ENCODE measurements at places on chromosomes 13 and 19.
A peak's percentile ranks its signal among the peaks of the same experiment; 100 is the strongest.

DNA sequence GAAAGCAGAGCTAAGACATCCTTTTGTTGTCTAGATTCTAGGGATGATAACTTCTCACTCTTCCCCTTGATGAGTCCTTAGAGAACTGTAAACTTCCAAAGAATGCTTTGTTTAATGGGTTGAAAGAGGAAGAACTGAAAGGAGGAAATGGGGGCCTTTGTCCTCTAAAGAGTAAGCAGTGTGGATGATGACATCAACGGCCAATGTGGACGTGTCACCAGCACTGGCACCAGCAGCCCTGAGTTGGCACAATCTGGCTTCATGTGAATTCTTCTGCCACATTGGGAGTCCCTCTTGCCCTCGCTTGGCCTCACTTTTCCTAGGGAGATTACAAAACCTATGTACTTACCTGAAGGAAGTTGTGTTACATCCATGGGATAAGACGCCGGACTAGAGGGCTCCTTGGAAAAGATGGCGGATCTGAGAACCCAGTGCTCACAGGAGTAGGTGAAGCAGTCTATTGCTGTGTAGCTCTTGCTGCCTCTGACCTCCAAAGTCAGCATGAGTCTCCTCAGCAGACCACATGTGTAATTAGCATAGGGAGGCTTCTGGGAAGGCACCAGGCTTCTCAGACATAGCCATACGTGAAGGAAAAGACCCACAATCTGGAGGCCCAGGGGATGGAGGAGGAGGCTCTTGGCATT lies 62.8 kb downstream of the RGCC start:
- no peak for DNase-seq

GRCh38 chr19:18439910-18440237 lies 1.9 kb upstream of the ISYNA1 start:
- DNase-seq = no peak

GRCh38 chr19:38361633-38362075 lies 12.7 kb upstream of the PSMD8 start:
- peak; percentile 66 for DNase-seq

GRCh38 chr19:10454267-10454666 lies 33.9 kb downstream of the PDE4A start:
- DNase-seq = no peak

- no peak for DNase-seq
These were observed 297.2 kb downstream of the DCT start for GRCh38 chr13:94182185-94182761.

- DNase-seq = no peak
These were observed 619 bp upstream of the EXOC3L2 start for GRCh38 chr19:45245826-45246225.

DNA sequence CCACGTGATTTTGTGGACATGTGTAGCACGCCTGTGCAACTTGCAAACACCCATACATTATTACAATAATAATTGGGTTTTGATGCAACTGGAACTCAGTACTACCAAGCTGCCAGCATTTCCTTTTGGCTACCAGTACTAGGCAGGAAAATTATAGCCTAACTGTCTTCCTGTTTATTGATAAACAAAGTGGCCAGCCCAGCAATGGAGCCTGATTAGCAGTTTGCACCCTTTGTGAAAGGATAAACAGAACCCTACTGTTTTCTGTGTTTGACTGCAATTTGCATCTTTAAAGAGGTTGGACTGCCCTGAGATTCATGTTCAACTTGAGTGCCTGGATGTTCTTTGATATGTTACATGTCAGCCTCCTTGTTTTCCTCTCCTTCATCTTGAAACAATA lies 173.9 kb downstream of the ZIC5 start:
- no peak for DNase-seq

DNA sequence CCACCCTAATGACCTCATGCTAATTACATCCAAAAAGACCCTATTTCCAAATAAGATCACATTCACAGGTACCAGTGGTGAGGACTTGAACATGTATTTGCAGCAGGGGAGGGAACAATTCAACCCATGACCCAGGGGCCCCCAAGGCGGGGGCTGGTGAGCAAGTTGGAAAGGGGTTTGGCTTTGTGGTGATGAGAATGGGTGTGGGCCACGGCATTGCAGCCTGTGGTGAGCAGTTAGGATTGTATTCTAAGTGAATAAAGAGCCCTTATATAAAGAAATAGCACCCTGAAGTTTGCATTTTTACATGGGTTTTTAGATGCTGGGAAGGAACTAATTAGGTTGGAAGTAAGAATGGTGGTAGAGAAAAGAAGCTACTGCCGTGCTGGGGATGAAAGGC lies 694.2 kb downstream of the EFNB2 start:
- DNase-seq = no peak

DNA sequence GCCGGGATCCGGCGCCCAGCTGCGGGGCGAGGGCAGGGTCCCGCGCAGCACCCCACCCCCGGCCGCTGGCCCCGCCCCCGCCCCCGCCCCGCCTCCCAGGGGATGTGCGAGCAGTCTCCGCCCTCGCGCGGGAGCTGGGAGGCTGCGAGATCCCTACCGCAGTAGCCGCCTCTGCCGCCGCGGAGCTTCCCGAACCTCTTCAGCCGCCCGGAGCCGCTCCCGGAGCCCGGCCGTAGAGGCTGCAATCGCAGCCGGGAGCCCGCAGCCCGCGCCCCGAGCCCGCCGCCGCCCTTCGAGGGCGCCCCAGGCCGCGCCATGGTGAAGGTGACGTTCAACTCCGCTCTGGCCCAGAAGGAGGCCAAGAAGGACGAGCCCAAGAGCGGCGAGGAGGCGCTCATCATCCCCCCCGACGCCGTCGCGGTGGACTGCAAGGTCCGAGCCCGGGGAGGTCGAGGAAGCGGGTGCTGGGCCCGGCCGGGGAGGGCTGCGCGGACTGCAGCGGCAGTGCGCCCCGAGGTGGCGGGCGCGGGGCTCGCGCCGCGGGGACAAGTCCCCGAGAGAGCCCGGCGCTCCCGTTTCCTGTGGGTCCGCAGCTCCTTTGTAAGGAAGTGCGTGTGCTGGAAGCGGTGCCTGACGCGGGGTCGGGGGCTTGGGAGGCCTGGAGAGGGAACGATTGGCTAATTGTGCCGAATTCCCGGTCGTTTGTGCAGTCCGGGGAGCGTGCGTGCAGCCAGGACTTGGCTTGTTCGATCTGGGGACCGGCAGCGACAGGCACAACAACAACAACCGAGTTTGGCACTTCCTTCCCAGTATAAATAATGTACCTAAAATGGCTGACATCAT lies at the start of gene ITM2B:
Gene ITM2B, plus strand, starts transcription at position 161 of the 843 bp plus-strand sequence. Its CDS starts 155 bp downstream, at position 316.
- DNase-seq = peak; percentile 55

- DNase-seq = no peak
These were observed 314.4 kb downstream of the ENOX1 start for GRCh38 chr13:43472339-43472738.

DNA sequence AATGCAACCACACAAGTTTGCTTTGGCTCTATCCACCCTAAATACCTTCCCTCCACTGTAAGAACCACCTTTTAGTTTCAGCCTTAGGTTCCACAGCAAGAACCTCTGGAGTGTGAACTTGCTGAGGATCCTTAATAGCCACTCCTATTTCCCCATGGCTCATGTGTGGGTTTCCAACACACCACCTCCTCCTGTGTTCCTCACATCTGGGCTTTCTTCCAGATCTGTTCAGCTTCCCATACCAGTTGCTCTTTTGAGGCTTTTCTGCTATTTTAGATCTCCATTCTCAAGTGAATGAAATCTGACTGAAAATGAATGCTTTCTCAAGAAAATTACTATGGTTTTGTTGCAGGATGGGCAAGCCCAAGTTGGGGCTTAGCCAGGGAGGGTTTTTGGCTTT lies 104.8 kb upstream of the MIR17HG start:
- no peak for DNase-seq

- no peak for DNase-seq
These were observed 33.2 kb downstream of the ZNF473 start for GRCh38 chr19:50059045-50059444.

DNA sequence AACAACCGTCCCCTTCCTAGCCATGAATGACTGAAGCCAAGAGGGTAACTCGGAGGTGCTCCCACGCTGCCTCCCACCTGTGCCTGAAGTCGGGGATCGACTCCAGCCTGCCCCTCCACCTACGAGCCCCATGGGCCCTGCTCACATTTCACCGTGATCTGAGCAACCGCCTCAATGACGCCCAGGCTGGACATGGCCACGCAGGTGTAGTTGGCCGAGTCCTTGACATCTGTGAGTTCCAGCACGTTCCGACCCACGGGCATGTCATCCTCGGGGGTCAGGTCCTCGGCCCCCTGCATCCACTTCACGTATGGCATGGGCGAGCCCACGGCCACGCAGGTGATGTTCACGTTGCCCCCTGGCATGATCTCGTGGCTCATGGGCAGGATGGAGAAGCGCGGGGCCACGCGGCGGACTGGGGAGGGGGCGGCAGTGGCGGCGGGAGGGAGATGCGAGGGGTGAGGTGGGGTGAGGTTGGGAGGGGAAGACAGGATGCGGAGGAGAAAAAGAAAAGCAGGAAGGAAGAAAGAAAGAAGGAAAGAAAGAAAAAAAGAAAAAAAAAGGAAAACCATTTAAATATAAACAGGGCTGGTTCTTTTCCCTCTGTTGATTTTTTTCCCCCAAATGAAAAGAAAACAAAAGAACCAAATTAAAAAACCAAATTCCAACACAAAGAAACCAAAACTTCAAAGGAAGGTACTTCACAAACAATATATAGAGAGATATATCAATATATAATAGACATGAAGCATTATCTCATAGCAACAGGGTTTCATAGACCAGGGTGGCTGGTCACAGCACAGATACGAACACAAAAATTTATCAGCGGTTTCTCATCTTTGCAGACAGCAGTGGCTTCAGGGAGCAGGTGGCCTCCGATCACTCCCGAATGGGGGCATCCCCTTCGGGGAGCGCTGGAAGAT lies 94.7 kb downstream of the PTPRS start:
- no peak for DNase-seq

GRCh38 chr19:53374288-53374687 lies 8.8 kb downstream of the ZNF525 start:
- DNase-seq = no peak

GRCh38 chr19:14168259-14168972 lies 32.0 kb upstream of the ASF1B start:
- DNase-seq = no peak

DNA sequence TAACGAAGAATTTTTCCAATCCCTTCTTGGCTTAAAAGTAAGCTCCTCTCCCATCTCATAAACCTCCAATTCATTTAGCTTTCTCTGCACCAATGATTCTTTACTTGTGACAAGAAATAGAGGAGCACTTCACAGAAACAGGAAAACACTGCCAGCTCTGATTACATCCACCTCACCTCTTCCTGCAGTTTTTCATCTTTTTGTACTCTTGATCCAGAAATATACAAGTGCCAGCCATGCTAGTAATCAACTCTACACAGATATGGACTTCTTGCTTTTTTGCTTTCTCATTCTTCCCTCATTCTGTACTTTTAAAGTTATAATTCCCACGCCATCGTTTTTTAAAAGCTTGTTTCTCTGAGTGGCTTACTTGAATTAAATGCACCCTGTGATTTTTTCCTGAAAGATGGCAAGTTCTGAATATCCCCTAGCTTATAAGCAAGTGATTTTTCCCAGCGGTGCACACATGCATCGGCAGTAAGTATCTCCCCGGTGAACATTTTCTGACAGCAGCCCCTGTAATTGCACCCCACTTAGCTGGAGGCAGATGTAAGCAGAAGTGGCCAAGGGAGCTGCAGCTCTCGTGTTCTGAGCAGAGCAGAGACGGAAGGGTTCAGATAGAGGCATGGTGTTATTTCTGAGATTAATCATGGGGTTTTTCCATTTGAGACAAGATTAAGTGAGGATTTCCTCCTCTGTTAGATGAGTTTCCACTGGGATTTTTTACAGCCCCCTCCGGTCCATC lies 340.7 kb downstream of the SLC7A1 start:
- no peak for DNase-seq

GRCh38 chr19:35261356-35262100 lies 7.2 kb upstream of the USF2 start:
- DNase-seq = no peak

DNA sequence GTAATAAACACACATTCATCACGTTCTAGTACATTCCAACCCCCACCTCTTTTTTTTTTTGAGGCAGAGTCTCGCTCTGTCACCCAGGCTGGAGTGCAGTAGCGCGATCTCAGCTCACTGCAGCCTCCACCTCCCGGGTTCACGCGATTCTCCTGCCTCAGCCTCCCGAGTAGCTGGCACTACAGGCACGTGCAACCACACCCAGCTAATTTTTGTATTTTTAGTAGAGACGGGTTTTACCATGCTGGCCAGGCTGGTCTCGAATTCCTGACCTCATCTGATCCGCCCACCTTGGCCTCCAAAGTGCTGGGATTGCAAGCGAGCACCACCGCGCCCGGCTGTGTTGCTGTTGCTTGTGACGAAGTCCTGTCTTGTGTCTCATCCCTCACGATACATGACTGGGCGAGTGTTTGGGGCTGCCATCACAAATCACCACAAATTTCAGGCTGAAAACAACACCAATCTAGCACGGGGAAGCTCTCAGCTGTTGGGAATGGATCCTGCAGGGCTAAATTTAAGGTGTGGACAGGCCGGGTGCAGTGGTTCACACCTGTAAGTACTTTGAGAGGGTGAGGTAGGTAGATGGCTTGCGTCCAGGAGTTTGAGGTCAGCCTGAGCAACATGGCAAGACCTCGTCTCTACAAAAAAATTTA lies 15.7 kb downstream of the MOB3A start:
- DNase-seq = no peak

DNA sequence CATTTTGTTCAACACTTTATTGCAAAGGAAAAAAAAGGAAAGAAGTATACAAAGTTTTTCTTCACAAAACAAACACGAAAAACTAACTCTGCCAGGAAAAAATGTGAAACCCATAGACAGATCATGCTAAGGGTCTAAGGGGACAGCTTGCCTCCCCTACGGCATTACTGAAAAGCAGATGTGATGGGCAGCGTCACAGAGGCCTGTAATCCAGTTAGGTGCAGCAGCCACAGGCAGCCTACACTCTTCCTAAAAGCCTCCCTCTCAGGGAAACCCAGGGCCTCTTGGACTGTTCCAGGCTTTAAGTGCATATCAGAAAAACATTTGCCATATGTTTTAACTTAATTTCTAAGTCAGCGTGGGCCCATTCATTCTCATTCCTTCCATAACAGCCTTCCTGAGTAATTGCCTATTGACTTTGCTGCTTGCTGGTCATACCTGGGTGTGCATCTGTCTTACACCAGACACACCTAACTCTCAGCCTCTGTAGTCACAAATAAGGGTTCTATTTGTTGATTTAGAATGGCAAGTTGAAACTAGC lies 135.7 kb upstream of the SERP2 start:
- DNase-seq = no peak

DNA sequence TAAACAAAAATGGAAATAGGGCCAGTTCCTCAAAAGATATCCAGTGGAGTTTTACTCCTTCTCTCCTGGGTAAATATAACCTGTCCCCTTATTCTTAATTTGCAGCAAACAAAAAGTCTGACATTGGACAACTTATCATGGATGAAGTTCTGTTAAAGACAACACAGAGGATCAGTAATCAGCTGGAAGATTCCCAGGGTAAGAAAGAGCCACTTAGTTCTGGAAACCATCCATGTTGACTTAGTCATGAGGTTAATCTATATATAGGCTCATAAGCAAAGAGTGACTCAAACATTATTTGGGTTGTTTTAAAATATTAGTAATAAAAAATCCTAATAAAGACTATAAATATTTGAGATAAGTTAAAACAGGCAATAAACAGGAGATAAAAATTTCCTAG lies 40.5 kb upstream of the EBPL start:
- no peak for DNase-seq

GRCh38 chr13:48735571-48735970 lies 81.8 kb downstream of the CYSLTR2 start:
- no peak for DNase-seq

- DNase-seq = no peak
These were observed 289.2 kb downstream of the KLF12 start for GRCh38 chr13:73844986-73845385.

- DNase-seq = no peak
These were observed 403 bp upstream of the ADAMTS10 start for GRCh38 chr19:8610936-8611300.

Data from stimulated activated CD4-positive, alpha-beta T cell treated with anti-CD3 and anti-CD28 coated beads, Interleukin-4, amount 100 ng/mL, for 48 hours (primary cell).